ENCODE measurements at places on chromosomes 7 and 10.

DNA sequence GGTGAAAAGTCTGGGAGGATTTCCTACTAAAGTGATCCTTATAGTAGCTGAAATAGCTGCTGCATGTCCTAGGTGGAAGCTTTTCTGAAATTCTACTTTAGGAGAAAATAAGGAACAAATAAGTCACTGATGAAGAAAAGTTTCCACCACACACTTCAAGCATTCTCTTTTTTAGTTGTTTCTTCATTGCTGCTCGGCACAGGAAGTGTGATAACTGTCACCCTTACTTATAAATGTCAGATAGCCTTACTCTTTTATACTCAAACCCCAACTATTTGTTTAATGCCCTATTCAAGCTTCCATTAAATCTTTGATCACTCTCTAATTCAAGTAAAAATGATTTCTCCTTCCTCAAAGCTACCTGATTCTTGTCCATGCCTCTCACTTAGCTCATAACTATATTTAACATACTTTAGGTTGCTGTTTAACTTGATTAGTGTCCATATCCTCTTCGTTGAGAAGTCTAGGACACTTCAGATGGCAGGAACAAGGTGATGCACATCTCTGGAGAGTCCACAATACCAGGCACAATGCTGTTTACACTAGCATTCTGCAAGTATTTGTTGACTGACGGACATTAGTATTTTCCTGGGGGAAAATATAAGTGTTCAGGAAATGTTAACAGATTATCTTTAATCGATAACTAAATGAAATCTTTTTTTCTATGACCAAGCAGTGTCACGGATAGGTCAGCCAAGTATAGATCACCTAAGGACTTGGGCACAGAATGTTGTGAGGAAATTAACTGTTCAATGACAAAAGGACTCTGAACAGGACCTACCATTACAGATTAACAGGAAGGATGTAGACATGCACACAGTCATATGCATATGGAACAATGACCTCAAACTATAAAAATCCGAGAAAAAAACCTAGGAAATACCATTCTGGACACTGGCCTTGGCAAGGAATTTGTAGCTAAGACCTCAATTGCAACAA is 67.4 kb downstream of the ZNF438 start:
- DNase-seq = no peak

GRCh38 chr10:14971867-14972448 is 12.8 kb downstream of the MEIG1 start:
- DNase-seq = peak; percentile 60

- DNase-seq = no peak
Observed at GRCh38 chr10:89795840-89796239, 94.5 kb downstream of the KIF20B start.

GRCh38 chr7:74063223-74063641 is 20.4 kb upstream of the LIMK1 start:
- DNase-seq = no peak

GRCh38 chr7:268991-269390 is 21.0 kb upstream of the FOXL3 start:
- no peak for DNase-seq

GRCh38 chr7:90686146-90686545 is 90.0 kb downstream of the CDK14 start:
- no peak for DNase-seq

- DNase-seq = no peak
Observed at GRCh38 chr7:12386313-12386740, 17.3 kb downstream of the VWDE start.

- DNase-seq = peak; percentile 47
Observed at GRCh38 chr7:12111422-12112405, 99.4 kb upstream of the TMEM106B start.

DNA sequence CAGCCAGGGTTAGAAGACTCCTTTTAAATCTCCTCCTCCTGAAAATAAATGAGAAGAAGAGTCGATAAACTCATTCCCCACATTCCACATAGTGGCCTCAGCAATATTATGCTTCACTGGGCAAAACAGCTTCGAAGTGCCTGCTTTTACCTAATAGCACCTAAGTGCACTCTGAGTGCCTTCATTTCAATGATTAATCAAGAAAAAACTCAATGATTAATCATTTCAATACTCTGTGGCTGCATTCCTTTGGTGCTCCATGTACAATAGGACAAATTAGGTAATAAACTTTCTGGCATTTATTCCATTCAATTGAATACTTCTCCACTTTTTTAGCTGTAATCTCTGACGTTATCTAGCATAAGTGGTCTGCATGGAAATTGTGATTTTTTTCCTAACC is 174.6 kb downstream of the CCDC71L start:
- no peak for DNase-seq

DNA sequence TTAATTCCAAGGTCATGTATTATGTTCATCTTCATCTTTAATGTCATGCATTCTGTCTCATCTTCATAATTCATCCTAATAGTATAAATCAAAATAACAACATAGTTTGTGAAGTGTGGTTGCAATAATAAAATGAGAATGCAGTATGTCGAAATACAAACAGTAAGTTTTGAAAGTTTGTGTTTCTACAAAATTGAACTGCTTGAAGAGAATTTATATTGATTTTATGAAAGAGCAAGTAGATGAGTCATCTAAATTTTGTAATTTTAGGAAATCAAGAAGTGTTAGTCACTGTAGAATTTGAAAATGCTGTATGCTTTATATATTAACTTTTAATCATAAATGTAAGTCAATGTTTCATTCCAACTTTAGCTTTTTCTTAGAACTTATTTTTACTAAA is 190.5 kb upstream of the PPP1R3A start:
- no peak for DNase-seq

GRCh38 chr10:110413049-110413783 is 84.5 kb upstream of the DUSP5 start:
- peak; percentile 53 for DNase-seq

DNA sequence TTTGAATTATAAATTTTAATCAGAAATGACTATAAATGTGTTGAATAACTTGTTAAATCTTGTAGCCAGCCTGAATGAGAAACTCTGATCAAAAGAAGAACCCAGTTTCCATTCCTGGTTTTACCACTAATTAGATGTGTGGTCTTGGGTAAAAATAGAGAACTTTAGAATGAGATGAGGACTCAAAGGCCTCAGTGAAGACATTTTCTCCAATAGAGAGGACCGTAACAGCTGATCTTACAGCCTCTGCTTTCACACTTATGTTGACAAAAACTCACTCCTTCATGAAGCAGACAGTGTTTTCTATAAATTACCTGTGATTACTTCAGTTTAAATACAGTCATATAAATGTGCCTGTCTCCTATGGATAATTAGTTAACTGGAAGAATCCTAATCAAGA is 200.1 kb upstream of the MEOX2 start:
- DNase-seq = no peak

DNA sequence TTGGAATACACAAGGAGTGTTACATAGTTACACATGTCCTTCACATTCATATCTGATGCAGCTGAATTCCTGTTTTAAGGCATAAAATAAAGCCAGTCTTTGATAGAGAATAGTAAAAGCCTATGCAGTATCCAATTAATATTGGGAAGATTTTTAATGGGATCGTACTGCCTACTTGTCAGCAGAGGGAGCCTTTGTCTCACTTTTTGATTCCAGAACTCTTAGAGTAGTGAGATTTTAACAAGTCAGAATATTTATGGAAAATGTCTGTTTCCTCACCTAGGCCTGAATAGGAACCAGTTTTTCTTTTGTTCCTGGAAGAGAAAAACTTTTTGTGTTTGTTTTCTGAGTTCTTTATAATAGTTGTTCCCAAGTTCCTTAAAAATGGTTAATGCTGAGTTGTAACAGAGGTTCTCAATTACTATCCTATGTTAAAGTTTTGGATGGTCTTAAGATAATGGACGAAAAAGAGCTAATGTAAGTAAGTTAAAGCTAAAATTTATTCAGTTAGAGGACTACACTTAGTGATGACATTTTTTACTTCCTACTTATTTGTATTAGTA is 114.0 kb downstream of the BBS9 start:
- no peak for DNase-seq

- no peak for DNase-seq
Observed at GRCh38 chr10:13924040-13924725, 337.4 kb downstream of the PRPF18 start.

- no peak for DNase-seq
Observed at GRCh38 chr10:96267234-96267705, 4.1 kb downstream of the BLNK start.
